T-helper 9 cell (primary cell): ENCODE measurements at places on chromosomes 13 and 19.

DNA sequence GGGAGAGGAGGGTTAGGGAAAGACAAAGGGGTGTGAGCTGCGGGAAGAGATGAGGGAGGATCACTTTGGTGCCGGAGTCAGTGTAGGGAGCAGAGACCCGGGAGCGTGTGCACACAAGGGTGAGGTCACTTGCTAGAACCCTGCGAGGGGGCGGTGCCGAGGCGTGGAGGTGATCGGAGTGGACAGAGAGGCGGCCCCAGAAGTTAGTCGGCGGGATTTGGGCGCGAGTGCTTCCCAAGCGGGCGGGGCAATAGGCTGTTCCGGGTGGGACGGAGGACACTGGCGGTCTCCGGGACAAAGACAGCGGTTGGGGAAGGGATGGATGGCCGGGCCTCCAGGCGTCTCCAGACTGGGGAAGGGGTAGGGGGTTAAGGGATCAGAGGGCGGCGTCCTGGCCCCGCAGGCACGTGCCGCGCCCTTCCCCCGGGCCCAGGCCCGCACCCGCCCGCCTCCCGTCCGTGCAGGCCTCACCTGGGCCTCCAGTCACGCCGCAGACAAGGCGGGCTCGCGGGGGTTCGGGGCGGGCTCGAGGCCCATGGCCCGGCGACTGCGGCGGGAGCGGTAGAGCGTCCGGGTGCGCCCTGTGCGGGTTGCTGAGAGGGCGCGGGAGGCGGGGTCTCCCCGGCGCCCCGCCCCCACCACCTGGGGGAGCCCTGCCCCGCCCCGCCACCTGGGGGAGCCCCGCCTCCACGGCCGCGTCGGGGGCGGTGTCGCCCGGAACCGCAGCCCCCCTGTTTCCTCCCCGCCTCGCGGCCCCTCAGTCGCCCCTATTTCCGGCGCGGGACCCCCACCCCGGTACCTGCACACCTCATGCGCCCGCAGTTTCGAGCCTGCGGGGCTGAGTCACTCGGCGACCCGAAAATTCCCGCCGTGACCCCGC lies at the start of gene LPAR2:
Gene LPAR2 (minus strand): TSS at position 600 of the 880 bp plus-strand sequence. CDS start 945 bp downstream, outside the sequence.
- peak; percentile 80 for DNase-seq

DNA sequence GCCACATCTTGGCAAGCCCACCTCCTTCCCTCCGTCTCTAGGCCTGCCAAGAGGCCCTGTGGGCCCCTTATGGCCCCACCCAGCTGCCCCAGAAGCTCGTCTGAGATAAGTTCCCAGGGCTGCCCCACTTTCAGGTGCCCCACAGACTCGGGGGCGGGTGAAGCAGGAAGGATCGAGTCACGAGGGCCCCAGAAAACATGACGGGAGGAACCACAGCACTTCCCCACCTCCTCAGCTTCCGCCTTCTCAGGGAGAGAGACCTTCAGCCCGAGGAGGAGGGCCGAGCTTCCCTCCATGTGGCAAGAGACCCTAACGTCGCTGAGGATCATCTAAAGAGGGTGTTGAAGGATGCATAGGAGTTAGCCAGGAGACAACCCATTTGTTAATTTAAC lies 4.5 kb upstream of the IL12RB1 start:
- peak; percentile 73 for DNase-seq

- no peak for DNase-seq
Observed at GRCh38 chr19:56261145-56261544, 11.4 kb upstream of the EDDM13 start.

- DNase-seq, result no peak
Observed at GRCh38 chr13:26411206-26411605, 146.3 kb upstream of the WASF3 start.

GRCh38 chr19:16160943-16161560 lies 12.3 kb downstream of the CIB3 start:
- no peak for DNase-seq

- no peak for DNase-seq
Observed at GRCh38 chr13:92172191-92172590, 773.8 kb downstream of the GPC5 start.

- no peak for DNase-seq
Observed at GRCh38 chr13:113141601-113141970, 16.9 kb upstream of the PROZ start.
